NCI-H187 (cell line): ENCODE measurements at places on chromosomes 11 and 22.

GRCh38 chr22:40433416-40434090 is 63.2 kb downstream of the SGSM3 start:
- DNase-seq, result no peak

GRCh38 chr22:19139974-19140373 is 4.5 kb downstream of the ESS2 start:
- no peak for DNase-seq

DNA sequence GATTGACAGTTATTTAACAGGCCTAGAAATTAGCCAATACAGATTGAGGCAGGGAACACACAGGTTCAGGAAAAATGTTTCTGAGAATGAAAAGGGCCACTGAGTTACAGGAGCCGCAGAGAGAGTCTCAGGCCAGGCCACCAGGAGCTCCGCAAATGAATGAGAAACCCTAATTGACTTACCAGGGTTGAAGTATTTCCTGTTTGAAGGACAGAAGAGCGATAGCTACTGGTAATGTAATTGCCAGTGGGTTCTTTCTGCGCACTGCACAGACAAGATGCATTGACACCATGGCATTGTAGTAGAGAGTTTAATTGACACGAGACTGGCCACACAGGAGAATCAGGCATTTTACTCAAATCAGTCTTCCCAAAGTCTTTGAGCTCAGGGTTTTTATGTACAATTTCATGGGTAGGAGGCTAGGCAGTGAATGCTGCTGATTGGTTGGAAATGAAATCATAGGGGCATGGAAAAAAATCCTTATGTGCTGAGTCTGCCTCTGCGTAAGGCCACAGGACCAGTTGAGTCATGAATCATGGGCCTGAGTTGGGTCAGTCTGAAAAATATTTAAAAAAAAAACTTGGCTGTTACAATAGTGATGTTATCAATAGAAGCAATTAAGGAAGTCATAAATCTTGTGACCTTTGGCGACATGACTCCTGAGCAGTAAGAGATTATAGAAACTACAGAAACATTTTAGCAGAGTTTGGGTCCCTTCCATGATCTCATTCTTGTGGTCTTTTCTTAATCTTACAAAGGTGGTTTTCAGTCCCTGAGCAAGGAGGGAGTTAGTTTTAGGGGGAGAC is 203.8 kb downstream of the CASP12 start:
- no peak for DNase-seq

DNA sequence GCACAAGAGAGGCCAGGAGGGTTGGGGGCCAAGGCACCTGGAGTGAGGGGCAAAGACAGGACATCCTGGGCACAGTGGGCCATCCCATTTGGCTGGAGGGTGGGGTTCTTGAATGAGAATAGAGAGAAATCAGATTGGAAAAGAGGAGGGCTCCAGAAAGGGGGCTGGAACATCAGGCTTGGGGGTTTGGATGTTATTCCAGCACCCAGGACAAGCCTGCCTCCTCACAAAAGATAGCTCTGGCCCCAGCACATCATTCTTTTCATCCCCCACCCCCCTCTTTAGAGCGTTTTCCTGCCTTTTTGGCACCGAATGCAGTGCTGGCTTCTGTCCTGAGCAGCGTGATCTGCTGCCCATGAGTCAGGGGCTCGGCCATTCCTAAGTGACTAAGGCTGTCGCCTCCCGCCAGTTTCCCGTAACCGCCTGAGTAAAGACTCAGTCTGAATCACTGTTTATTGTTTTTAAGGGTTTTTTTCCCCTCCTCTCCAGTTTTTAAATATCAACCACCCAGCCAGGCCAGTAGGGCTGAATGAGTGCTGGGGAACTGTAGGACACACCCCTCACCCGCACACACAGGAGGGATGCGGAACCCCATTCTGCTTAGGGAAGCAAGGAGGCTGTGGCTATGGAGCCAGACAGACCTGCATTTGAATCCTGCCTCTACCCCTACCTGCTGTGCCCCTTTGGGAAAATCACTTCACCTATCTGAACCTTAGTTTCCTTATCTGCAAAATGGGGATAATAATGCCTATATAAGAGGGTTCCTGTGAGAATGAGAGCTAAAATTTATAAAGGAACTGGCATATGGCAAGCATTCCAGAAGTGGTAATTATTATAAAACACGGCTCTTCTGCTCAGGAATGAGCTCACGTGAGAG is 32.4 kb upstream of the NAV2 start:
- no peak for DNase-seq
